ENCODE measurements at places on chromosomes 5 and 9.

DNA sequence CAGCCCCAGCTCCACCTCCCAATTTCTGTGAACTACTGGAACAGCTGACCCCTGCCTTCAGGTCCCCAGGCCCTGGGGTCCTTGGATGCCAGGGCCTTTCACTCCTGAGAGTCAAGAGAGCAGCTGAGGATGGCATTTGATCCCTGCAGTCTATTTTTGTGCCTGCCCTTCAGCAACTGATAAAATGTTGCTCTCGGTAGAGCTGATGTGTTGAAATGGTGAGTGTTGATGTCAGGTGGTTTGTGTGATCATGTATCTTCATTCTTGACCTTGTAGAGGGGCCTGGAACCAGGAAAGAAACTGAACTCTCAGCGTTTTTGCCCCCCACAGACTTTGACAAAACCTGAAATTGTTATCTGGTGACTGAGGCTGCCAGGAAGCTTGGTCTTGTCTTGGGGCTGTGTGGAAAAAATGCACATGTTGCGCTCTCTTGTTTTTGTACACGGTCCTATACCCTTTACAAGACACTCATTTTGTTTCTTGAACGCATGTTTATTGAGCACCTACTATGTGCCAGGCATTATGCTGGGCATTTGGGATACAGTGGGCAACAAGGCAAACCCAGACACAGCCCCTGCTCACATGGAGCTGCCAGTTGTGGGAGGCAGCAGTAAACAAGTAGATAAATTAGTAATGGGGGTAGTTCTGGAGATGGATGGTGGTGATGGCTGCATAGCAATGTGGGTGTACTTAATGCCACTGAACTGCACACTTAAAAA is 78.3 kb downstream of the PPARGC1B start:
- no peak for DNase-seq

DNA sequence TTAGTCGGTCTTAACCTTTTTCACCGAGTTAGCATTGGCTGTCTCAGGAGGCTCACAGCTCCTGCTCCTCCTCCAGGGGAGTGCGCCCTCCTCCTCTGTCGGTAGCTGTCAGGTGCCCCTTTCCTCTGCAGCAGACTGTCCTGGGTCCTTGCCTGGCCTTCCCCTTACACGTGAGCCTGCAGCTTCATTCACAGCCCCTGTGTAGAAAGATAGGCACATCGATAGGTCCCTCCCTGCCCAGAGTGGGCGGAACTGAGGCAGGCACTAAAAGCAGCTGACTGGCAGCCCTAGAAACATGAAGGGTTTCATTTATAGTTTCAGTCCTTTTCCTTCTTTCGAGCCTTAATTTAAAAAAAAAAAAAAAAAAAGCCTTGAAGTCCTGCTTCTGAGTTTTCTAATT is 17.2 kb downstream of the TENT4A start:
- DNase-seq = no peak

DNA sequence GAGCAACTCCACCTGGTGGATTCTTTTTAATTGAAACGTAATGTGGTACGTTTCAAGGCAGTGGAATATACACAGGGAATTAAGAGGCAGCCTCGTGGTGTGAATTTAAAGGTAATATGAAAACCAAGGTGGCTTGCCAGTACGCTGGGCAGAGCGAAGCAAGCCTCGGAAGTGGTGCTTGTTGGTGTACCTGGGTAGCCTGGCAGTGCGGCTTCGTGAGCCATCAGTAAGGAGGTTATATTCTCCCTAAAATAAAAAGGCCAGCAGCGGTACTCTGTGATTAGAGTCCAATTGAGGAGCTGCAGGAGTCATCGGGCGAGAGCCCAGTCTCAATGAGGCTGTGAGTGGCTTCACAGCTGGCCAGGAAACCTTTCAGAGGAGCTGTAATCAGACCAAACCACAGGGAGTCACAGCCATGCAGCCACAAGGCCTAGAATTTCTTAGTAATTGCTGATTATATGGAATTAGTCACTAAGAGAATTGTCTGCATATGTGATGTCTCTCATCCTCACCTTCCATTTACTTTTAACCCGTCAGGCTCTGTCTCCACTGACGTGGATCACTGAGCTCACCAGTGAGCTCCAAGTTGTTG is 57.7 kb downstream of the DCP2 start:
- DNase-seq = no peak

- DNase-seq = no peak
Observed at GRCh38 chr5:128355961-128356360, 182.1 kb downstream of the FBN2 start.

GRCh38 chr9:90987566-90987965 is 185.9 kb downstream of the SYK start:
- DNase-seq = no peak

DNA sequence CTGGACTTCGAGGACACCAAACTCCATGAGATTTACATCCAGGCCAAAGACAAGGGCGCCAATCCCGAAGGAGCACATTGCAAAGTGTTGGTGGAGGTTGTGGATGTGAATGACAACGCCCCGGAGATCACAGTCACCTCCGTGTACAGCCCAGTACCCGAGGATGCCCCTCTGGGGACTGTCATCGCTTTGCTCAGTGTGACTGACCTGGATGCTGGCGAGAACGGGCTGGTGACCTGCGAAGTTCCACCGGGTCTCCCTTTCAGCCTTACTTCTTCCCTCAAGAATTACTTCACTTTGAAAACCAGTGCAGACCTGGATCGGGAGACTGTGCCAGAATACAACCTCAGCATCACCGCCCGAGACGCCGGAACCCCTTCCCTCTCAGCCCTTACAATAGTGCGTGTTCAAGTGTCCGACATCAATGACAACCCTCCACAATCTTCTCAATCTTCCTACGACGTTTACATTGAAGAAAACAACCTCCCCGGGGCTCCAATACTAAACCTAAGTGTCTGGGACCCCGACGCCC is 1.3 kb downstream of the PCDHGC3 start:
- DNase-seq = no peak

DNA sequence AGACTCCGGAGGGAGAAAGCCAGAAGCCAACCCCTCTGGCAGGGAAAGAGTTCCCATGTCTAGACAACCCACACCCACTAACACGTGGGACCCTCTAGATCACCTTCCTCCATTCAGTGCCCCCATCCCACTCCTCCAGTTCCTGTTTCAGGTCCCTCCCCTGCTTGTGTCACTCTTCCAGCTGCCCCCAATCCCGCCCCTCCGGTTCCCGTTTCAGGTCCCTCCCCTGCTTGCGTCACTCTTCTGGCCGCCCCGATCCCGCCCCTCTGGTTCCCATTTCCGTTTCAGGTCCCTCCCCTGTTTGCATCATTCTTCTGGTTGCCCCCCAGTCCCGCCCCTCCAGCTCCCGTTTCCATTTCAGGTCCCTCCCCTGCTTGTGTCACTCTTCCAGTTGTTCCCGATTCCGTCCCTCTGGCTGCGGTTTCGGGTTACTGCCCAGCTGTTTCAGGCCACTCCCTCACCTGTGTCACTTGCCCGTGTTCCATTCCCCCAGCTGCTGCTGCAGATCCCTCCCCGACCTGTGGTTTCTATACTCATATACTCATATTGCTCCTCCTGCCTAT is 64.8 kb upstream of the RANBP6 start:
- peak; percentile 85 for DNase-seq

DNA sequence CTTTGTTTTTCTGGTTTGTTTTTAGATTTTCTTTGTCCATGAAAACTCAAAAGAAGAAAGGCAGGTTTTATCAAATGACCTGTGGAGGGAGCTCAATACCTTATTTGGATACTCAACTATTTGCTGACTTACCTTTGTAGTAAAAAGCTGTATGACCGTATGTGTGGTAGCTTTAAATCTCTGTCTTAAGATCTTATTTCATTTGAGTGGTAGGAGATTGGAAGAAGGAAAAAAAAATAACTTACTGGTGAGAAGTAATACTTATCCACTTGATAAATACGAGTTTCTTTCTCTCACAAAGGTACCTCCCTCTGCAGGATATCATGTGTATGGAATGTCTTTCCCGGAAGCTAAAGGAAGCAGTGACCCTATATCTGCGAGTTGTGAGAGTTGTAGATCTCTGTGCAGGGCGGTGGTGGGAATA is 15.0 kb downstream of the FBXO38 start:
- DNase-seq = no peak

DNA sequence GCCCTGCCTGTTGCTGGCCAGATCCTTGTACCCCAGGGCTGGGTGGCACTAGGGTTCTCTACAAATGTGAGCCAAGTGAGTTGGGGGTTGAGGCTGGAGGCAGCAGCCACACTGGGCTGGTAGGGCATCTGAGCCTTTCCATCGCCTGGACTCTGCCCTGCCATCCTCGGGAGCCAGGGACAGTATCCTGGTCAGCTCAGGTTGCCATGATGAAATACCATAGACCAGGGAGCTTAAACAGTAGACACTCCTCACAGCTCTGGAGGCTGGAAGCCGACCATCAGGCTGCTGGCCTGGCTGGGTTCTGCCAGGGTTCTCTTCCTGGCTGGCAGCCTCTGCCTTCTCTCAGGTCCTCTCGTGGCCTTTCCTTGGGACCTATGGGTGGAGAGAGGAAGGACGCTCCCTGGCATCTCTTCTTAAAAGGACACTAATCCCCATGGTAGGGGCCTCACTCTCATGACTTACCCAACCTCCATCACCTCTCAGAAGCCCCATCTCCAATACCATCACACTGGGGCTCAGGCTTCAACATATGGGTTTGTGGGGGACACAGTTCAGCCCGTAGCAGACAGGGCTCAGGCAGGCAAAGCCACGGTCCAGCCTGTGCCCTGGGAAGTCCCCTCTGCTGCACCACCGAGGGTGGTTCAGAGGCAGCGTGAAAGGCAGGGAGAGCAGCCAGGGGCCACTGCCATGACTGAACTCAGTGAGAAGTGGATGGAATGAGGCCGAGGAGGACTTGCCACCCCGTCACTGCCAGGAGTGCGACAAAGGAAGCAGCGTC is 50.1 kb downstream of the HMCN2 start:
- no peak for DNase-seq

DNA sequence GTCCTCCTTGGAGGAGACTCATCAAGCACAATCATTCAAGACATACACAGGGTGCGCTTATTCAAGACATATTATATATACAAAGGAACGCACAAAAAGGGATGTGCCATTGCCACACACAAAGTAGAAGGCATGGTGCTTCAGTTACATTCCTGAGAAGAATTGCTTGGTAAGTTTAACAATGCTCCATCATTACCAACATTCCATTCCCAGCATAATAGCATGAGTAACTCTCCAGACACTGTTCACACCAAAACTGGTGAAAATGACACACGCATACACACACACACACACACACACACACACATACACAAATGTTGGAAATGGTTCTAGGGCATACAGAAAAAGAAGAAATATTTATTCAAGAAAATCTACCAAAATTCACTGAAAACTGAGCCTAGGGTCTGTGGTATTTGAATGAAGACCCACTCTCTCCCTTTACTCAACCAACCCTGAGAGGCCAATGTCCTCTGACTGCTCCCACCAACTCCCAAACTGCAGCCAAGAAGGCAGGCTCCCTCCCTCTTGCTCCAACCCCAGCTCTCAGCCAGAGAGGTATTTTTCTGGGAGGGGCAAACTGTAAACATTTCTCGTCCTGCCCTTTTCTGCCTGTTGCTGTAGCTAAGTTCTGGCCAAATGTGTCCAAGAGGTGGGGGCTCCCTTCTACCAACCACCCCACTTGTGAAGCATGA is 19.9 kb downstream of the UGT3A1 start:
- no peak for DNase-seq

GRCh38 chr9:109246533-109246932 is 74.3 kb downstream of the EPB41L4B start:
- DNase-seq = no peak

DNA sequence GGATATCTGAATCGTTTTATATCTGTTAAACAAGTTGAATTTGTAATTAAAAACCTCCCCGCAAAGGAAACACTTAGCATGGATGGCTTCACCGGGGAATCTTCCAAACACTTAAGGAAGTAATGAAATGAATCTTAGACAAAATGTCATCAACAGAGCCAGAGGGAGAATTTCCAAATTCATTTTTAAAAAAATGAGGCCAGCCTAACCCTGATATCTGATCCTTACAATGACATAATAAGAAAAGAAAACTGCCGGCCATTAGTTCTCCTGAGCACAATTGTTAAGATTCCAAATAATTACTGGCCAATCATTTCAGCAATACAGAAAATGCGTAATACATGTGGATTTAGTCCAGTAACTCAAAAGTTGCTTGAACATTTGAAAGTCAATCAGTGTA is 6.1 kb upstream of the KIF12 start:
- no peak for DNase-seq

GRCh38 chr5:128773378-128773777 is 191.9 kb upstream of the SLC27A6 start:
- DNase-seq = no peak

DNA sequence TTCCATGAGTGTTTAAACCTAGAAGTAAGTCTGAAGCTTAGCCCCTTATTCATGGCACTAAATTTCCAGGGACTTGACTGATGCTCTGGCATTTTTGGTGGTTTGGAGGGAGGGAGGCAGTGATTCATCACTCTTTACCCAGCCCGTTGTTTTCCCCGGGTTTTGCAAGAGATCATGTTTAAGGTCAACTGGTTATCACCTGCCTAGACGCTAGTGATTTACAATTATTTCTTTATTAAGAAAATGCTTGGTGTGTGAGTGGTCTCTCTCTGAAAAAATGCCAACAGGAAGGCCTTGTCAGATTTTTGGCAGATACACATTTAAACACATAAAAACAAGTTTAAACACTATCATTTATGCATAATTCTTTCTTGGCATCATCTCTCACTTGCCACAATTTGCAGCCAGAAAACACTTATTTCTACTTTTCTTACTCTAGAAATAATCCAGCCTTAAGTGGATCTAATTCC is 737.9 kb upstream of the ZNF608 start:
- DNase-seq = no peak

DNA sequence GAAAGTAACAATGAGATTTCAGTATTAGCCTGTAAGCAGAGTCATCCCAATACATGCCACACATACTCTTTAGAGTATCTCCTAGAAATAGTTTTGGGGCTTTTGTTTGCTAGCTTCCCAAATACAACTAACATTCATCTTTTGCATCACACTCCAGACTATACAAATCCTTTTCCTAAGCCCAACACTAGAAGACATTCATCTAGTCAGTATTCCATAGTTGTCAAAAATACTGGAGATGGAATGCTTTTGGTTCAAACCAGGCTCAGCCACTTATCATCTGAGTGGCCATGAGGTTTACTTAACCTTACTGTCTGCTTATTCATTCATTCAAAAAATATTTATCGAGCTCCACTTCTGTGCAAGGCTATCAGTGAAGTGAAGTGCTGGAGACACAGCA is 205.1 kb upstream of the SGCD start:
- DNase-seq = no peak

DNA sequence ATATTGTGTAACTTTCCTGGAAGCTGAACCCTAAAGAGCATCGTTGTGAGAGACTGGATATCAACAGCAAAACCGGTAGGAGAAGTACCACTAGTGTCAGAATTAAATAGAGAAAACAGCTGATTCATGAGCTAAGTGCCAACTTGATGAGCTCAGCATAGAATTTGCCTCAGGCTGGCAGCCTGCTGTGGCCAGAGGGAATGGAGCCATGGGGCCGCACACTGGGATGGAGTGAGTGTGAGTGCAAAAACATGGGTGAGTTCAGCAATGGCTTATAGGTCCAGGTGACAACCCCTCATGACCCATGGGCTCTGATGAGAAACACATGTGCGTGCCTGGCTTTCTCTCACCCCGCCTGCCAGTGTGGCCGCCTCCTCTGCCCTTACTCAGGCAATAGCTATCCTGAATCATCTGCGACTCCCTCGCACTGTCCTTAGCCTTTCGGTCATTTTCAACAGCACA is 25.4 kb downstream of the ADAMTS16 start:
- DNase-seq = no peak

GRCh38 chr9:91164724-91165520 is 196.8 kb downstream of the AUH start:
- no peak for DNase-seq
